ENCODE measurements at places on chromosomes 3 and 15. TPM values are rescaled to one million over a fixed set of nuclear protein-coding genes. Genes with fewer than 3 reads are reported as not detected.

CPLX3 gene
- 0.11 TPM for total RNA-seq

PLCH1 gene
- 0.32 TPM for total RNA-seq

SCG5 gene
- 1.6 TPM for total RNA-seq

WDR53 gene
- total RNA-seq = 17.2 TPM

- DNase-seq = no peak
Observed at GRCh38 chr15:74258456-74259291, 22.5 kb downstream of the CCDC33 start.

- no peak for DNase-seq
Observed at GRCh38 chr3:191065181-191065805, 133.7 kb upstream of the OSTN start.

GRCh38 chr3:24365168-24365567, 129.5 kb downstream of the THRB start:
- DNase-seq = no peak

- no peak for DNase-seq
Observed at GRCh38 chr15:96959501-96959900, 629.0 kb downstream of the NR2F2 start.

- DNase-seq = no peak
Observed at GRCh38 chr3:184662187-184662586, 49.7 kb downstream of the MAGEF1 start.

DNA sequence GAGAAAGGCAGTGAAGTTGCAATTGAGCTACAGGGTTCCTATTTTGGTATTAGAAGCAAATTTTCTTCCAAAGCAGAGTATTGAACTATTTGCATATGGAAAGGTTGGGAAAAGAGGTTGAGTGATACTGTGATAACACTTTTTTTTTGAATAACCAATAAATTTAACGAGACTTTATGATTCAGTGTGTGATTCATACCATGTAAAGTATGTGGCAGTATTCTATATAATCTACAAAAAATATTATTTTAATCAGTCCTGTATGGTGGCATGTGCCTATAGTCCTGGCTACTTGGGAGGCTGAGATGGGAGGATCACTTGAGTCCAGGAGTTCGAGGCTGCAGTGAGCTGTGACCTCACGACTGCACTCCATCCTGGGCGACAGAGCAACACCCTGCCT, 206.9 kb downstream of the BBX start:
- no peak for DNase-seq

All from activated CD8-positive, alpha-beta T cell treated with anti-CD3 and anti-CD28 coated beads for 36 hours (primary cell).